ENCODE measurements at places on chromosomes 2 and 18.
A peak's percentile ranks its signal among the peaks of the same experiment; 100 is the strongest.

- no peak for DNase-seq
Observed at GRCh38 chr2:218031771-218032257, 29.0 kb upstream of the TNS1 start.

- DNase-seq: no peak
Observed at GRCh38 chr18:5388896-5389295, 93.4 kb upstream of the ZBTB14 start.

DNA sequence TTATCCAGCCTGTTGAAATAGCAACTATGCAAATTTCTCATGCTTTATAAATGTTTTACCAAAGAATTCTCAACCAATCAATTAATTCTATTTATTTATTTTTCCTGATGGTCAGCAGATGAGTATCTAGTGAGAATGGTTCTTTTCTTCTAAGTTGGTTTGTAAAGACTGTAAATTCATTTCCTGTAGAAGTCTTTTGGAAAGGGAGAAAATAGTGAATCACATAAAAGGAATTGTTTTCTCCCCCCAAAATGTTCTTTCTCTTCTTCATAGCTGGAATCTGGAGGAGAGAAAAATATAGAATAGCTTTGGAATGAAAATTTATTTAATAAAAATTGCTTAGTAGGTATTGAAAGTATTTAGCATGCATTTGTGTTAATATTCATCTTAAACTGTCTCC is 836.1 kb upstream of the ZEB2 start:
- DNase-seq: no peak

GRCh38 chr2:112164876-112165275 is 26.7 kb downstream of the FBLN7 start:
- DNase-seq: no peak

DNA sequence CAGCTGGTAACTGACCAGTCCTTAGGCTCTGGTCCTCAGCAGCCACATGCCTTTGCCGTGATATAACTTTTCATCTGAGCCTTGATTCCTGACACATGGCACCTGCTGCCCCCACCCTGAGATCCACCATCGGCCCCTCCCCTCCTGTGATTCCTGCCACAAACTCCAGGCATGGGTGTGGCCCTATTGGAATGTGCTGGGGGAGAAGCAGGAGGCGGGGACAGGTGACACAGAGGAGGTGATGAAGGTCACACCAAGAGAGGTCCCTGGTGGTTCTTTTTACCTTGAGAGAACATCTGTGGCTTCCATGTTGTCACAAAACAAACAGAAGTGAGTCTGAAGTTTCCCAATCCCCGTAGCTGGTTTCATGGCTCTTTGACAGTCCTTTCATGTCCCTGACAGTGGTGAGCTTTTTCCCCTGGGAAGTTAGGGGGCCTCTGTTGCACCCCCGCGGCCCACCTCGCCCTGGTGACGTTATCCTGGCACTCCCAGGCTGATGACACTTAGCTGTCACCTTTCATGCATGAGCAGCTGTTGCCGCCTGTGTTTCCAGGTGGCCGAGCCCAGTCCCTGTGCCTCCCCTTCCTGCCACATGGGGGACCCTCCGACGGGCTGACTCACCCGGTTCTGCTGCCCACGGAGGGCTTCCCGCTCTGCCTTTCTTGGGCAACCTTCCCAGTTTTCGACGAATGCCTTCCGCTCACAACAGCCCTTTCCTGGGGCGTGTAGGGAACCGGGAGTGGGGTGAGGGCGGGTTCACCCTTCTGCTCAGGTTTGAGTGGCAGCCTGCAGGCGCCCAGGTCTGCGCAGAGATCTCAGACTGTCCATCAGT is 66.3 kb upstream of the GLI2 start:
- no peak for DNase-seq

- DNase-seq: no peak
Observed at GRCh38 chr2:226233388-226233787, 566.2 kb downstream of the IRS1 start.

GRCh38 chr2:230677201-230677946 is 35.3 kb upstream of the CAB39 start:
- DNase-seq: peak; percentile 77

DNA sequence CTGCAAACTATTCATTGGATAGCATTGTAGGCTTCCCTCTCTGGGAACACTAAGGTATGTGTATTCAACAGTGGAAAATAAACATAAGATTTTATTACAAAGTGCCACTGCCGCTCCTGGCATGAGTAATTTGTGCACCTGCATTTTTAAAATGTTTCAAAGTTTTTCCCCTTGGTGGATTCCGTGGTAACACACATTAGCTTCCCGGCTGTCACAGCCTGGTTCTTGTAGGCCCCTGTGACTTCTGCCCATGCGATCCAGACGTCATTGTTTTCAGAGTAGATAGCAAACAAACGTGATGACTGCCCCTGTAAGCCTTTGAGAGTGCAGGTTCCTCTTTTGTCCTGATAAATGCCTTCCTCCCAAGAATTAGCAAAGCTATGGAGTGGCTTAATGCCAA is 421.0 kb downstream of the ZNF521 start:
- DNase-seq: no peak

- DNase-seq: no peak
Observed at GRCh38 chr2:143899987-143900386, 619.9 kb downstream of the ZEB2 start.

DNA sequence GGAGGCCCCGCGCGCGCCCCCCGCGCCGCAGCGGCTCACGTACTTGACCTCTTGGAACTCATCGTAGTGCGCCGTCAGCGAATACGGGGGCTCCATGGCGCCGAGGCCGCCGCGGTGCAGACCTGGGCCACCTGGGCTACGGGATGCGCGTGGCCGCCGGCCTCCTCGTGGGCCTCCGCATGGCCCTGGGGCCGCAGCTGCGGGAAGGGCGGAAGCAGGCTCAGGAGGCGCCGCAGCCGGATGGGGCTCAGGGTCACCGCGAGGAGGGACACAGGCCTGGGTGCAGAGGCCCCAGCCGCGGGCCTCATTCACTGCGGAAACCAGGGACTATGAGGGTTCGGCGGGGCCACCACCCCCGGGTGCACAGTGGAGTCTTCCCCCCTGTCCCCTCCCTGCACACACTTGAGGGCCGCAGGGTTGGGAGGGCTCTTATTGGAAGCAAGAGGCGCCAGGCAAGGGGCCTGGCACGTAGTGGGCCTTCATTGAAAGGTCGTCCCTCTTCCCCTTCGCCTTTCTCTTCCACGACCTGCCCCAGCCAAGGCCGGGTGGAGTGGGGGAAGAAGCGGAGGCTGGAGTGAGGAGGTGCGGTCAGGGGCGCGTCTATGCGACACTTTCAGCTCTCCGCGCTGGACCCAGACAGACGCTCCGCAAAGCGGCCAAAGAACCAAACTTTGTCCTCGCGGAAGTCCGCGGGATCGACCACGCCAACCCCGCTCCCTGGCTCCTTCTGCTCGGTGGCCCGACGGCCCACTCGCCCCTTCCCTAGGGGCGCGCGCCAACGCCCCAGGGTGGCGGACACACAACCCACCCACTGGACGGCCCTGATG is 863 bp downstream of the ECEL1 start:
- no peak for DNase-seq

DNA sequence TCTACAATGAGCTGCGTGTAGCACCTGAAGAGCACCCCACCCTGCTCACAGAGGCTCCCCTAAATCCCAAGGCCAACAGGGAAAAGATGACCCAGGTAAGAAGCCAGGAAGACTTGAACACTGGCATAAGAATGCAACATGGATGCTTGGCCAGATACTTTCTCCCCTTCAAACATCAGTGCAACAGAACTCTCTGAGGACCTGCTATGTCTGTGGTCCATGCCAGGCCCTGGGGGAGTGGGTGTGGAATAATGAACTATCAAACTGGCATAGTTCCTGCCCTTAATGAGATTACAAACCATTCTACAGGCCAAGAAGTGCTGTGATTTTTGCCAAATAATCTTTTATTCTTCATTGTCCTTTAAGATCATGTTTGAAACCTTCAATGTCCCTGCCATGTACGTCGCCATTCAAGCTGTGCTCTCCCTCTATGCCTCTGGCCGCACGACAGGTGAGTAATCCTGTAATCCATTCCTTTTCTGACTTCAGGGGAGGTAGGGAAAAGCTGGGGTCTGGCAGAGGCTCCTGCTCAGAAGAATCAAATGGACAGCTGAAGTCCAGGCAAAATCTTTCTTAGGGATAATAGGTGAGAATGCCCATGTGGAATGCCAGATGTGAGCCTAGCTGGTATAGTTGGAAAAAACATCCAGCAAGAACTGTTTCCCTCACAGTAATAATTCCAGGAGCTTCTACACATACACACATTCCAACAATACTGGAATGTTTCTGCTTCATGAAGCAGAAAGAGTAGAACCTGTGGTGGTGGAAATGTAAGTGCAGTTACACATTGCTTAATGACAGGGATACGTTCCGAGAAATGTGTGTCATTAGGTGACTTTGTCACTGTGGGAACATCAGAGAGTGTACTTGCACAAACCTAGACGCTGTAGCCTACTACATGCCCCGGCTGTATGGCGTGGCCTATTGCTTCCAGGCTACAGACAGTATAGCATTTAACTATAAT is 16.2 kb downstream of the ACTG2 start:
- DNase-seq: no peak

DNA sequence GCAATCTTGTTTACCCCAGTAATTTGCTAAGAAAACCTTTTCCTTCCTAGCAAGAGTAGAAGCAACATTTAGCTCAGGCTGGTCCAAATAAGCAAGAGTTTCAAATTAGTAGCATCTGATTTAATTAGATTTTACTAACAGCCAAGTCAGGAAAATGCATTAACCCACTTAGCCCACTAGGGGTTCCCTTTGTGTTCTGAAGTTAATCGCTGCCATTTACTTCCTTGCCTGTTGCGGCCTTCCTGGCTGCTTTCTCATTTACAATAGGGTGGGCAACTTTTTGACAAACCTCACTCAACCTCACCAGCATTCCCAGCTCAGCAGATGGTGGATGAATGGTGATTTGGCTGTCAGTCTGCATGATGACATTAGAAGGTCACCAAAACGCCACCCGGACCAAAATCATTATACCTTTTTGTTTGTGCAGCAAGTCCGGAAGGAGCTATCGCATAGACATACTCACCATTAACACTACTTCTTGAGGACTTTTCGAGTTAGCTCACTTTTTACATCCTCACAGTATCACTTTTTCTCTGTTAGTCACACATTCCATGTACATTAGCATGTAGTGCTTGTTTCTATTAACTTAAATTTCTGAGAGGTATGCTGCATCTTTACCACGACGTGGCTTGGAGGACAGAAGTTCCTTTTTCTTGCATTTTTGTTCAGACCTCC is 101.5 kb upstream of the SETBP1 start:
- peak; percentile 20 for DNase-seq

DNA sequence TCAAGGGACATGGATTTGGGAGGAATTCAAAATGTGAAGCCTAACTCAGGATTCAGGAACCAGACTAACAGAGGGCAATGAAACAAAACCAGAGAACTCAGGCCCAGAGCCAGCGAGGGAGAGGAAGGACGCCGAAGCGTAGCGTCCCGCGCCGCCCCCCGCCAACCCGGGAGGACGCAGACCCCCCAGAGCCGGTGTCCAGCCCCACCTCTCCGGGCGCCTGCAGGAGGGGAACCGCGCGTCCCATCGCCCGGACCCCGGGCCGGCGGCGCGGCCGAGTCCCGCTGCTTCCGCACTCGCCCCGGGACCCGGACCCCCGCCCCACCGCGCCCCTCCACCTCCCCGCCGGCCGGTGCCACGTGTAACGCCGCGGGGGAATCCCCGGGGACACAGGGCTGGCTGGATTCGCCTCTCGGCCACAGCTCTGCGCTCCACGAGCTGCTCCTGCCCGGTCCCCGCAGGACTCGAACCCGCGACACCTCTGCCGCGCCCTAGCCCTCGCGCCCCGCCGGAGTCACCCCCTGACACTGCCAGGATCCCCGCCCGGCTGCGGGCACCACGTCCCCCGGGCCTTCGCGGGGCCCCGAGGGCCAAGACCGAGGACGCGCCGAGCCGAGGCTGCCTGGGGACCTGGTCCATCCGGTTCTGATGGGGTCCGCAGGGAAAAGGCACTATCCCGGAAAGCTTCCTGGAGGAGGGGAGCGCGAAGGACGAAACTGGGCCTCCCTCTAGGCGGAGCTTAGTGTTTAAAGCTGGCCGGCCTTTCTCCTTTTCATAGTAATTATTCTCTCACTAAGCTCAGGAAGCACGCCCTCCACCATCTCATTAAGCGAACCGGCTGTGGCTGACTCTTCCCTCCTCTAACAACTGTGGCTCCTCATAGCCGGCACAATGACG is 40.4 kb upstream of the FAM124B start:
- peak; percentile 26 for DNase-seq

GRCh38 chr2:25851740-25852503 is 26.4 kb downstream of the ASXL2 start:
- peak; percentile 87 for DNase-seq

DNA sequence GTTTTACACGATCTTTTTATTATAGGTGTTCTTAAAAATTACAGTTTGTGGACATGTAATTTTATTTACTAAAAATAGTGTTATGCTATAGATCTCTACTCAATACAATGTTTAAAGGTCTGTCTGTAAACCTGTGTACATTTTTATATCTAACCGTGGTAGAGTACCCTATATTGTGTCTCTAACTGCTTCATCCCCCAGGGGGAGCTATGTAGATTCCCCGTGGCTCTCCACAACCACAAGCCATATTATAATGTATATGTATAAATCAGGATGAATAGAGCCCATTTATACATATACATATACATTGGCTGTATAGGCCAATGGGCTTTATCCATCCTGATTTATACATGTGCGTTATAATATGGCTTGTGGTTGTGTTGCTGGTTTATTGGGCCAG is 59.4 kb downstream of the ADAM23 start:
- DNase-seq: no peak

GRCh38 chr2:97664636-97664970 is 759 bp upstream of the ACTR1B start:
- no peak for DNase-seq

- peak; percentile 39 for DNase-seq
Observed at GRCh38 chr2:166792808-166793207, 95.5 kb upstream of the XIRP2 start.

DNA sequence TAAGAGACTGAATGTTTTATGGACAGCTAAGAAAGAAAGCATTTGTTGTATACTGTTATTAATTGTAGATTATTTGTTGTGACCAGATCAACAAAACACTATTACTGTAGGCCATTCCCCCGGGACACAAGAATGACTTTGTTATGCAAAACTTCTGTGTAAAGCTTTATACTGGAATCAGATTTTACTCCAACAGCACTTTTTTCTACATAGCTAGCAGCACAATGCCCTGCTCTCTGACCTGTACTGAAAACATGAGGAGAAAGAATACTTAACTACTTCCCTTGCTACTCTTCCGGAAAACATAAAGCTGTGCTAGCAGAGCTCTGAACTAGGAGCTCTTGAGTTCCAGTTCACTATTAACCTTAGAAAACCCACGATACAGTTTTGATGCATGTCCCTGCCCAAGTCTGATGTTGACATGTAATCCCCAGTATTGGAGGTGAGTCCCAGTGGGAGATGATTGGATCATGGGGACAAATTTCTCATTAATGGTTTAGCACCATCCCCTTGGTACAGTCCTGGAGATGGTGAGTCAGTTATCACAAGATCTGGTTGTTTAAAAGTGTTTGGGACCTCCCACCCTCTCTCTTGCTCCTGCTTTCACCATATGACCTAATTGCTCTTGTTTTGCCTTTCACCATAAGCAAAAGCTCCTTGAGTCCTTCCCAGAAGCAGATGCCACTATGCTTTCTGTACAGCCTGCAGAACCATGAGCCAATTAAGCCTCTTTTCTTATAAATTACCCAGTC is 601.1 kb upstream of the PIK3C3 start:
- no peak for DNase-seq

Data from suppressor macrophage (primary cell).